ENCODE measurements at places on chromosomes 3 and 15.

GRCh38 chr15:38414357-38414756 lies 39.6 kb upstream of the FAM98B start:
- DNase-seq: peak; percentile 69

DNA sequence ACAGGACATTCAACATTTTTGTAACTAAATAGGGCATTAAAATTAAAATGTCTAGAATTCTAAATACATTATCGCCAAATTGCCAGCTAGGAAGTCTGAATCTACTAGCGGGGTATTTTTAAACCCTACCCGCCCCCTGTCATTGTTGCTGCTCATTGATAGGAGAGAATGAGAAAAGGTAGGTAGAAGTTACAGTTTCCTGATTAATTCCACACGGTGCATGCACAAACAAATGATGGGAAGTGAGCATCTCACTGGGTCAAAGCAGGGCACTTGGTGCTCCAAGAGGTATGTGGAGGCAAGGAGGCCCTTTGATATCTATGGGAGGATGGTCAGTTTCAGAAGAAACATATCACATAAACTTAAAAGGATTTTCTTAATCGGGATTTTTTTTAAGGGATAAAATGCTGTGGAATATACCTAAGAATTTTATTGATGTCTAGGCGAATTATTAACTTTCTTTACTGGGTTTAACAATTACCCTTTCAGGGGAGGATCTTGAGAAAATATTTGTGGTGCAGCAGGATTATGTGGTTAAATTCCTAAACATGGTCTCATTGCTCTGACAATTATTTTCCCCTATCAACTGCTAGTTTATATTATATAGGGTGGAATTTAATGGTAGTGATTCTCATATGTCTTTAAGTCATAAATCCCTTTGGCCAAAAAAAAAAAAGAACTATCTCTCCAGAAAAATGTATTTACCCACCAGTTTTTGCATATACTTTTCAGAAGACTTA lies 236.0 kb upstream of the GOLGA6L4 start:
- DNase-seq: no peak

- no peak for DNase-seq
Observed at GRCh38 chr15:74531144-74531811, 9.7 kb upstream of the ARID3B start.

GRCh38 chr15:34737477-34737876 lies 17.3 kb downstream of the GJD2 start:
- no peak for DNase-seq

GRCh38 chr3:194518652-194519051 lies 31.9 kb upstream of the ATP13A3 start:
- DNase-seq: no peak

- no peak for DNase-seq
Observed at GRCh38 chr15:91622711-91623342, 230.7 kb upstream of the SLCO3A1 start.

DNA sequence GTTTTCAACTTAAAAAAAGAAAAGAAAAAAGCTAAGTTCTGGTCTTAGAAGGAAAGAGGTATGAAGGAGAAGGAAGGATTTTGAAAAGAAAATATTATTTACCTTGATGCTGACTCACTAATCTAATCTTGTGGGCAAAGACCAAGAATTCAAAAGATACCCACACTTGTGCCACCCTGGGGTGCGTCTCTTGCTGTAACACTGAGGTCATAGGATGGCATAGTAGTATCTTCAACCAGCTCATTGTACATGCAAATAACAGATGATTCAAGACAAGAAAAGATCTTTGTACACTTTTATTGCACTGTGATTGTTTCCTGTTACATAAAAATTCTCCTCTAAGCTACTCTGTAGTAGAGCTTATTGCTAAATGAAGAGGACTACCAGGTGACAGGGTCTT lies 17.3 kb downstream of the PLS1 start:
- no peak for DNase-seq

GRCh38 chr15:33310481-33311311 lies at the start of gene RYR3:
Gene RYR3, plus strand, starts transcription at chr15:33310967. Its CDS starts 79 bp downstream, at chr15:33311046.
- peak; percentile 73 for DNase-seq

DNA sequence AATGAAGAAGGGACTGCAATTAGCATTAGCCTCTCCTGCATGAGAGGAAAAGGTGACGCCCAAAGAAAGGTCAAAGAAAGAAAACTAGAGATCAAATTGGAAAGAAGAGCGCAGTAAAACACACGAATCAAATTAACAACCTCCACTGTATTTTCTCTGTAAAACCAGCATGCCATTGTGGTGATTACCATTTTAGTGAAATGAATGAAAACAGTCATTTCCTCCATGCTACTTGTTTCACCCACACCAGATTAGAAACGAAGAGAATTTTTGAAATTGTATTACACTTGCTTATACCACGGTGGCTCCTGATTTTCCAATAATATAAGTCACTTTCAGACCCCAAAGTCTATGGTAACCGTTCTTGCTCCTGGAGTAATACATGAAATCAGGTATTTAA lies 71.6 kb downstream of the SUMF1 start:
- no peak for DNase-seq

DNA sequence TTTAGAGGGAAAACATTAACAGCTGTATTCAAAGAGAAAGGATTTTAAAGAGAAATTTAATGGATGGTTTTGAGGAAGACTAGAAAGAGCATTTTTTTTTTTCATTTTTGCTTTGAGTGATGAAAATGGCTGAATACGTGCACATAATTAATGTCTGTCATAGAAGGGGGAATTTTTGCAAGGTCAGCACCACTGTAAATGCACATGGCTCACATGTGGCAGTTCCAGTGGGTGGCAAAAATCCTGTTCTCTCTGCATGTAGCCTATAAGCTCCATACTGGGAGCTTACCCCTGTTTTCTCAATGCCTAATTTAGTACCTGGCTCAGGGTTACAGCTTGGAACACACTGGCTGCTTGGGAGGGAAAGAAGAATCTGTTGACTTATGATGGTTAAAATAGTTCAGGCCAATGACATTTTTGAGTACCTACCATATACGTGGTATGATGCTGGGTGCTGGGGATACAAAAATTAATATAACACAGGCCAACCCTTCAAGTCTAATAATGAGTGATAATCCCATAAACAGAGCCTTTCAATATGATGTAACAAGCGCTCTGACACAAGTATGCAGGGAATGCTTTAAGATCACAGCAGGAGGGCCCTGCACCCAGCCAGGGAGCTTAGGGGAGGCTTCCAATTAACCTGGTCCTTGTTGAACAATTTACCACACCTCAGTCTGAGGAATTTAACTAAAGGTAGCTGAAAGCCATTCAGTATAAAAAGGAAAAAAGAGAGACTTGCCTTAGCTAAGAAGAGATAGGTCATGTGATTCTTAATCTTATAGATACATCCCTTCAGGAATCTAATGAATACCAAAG lies 33.0 kb downstream of the HSPBAP1 start:
- no peak for DNase-seq

All from psoas muscle (tissue), 8 donors.